CD4-positive, alpha-beta T cell treated with Interleukin-6 at 100 ng/mL for 8 hours (primary cell): ENCODE measurements at places on chromosomes 11 and 22.

DNA sequence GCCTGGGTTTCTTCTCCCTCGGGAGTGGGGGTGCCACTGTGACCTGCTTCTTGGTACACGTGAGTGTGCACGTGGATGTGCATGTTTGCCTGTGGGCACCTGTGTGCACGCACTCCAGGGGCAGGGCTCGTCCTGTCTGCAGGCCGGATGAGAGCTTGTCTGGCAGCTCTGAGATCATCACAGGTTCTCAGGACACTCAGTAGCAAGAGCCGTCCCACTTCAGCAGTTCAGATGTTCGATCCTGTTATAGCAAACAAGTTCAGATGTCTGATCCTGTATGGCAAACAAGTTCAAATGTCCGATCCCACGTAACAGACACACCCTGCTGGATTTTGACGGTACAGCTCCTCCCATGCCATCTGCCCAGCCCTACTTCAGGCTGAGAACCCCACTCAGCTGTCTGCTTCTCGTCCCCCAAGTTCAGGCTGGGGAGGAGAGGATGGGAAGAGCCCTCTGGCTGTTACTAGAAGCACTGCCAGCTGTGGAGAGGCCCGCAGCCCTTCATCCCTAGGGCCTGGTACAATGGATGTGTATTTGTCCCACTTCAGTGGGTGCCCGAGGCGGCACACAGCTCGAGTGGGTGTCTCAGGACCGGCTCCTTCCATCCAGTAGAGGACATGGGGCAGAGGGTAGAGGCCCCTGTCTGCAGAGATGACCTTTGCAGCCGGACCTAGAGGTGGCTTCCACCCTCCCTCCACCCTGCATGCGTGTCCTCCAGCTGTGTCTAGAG lies 1126.9 kb downstream of the BRD1 start:
- no peak for DNase-seq

- DNase-seq = no peak
Measured at GRCh38 chr11:90326647-90327046, 103.8 kb upstream of the CHORDC1 start.

DNA sequence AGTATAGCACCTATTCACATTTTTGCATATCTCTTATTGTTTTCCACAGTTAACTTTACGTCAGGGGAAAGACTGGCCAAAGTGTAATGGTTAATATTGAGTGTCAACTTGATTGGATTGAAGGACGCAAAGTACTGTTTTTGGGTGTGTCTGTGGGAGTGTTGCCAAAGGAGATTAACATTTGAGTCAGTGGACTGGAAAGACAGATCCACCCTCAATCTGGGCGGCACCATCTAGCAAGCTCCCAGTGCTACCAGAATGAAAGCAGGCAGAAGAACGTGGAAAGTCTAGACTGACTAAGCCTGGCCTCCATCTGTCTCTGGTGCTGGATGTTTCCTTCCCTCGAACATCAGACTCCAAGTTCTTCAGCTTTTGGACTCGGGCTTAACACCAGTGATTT lies 1900.7 kb upstream of the RAG2 start:
- DNase-seq = no peak

DNA sequence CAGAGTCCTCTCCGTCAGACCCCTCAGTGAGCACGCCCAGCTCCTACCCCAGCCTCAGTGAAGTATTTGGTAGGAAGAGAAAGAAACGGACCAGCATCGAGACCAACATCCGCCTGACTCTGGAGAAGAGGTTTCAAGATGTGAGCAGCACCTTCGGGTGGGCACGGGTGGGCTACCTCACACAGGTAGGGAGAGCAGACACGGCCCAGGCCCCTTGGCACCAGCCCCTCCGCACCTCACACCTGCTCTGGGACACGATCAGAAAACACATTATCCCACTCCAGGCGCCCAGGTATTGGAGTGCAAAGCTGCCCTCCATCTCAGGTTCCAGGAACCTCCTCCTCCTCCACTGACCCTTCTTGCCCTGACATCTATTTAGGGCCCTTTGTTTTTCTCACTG lies 17.6 kb upstream of the TLCD5 start:
- DNase-seq = no peak

DNA sequence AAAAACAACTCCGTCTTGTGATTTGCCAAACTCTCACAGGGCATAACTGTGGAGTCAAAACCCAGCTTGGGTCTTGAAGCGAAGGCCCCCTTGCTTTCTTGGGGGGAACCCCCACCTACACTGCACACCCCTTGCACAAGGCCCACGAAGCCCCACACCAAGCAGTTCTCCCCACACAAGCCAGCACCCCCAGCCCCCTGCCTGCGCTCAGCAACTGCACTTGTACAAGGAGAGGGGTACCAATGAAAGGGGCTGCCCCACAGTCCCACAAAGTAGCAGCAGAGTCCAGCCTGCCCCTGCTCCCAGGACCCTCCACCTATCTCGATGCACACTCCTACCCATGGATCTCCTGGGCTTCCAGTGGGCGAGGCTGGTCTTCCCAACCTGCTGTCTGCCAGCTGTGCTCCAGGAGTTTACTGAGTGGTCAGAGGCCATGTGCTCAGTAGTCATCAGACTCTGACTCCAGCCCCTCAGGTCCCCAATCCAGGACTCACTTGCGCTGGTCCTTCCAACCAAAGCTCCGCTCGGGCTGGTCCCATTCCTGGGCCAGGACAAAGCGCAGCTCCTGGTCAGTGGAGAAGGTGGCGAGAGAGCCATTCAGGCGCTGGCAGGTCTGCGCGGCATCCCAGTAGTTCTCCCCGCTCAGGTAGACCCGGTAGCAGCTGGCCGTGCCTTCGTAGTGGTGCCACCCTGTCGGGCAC lies 57.7 kb downstream of the DGCR2 start:
- DNase-seq = no peak

DNA sequence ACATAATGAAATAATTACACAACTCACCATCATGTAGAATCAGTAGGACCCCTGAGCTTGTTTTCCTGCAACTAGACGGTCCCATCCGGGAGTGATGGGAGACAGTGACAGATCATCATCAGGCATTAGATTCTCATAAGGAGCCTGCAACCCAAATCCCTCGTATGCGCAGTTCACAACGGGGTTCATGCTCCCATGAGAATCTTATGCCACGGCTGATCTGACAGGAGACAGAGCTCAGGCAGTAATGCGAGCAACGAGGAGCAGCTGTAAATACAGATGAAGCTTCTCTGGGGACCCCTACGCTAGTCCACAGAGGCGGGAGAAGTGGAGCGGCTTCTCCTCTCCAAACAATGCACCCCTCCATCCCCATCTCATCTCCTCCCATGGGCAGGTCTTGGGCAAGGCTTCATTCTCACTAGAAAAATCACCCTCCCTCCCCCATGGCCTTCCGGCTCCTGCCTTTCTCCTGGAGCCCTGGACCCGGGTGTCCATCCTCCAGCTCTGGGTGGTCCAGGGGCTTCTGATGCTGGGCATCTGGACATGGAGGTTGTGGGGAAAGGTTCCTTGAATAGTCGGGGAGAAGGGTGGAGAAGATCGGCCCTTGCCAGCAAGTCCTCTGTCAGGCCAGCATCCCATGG lies 16.2 kb upstream of the RAC2 start:
- no peak for DNase-seq

- no peak for DNase-seq
Measured at GRCh38 chr22:42511401-42511891, 8.2 kb downstream of the RRP7A start.

DNA sequence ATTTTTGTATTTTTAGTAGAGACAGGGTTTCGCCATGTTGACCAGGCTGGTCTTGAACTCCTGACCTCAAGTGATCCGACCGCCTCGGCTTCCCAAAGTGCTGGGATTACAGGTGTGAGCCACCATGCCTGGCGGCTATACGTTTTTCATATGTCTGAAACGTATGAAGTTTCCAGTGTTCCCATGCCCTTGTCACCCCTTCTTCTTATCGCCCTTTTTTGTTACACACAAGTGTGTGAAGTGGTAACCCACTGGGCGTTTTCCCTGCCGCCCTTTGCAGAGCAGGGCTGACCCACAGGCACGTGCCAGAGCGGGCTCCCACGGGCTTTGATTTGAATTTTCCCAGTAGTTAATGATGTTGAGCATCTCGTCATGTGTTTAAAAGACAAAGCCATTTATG lies 17.0 kb downstream of the PIM3 start:
- no peak for DNase-seq

GRCh38 chr22:20833225-20833665 lies 25.4 kb downstream of the PI4KA start:
- no peak for DNase-seq

DNA sequence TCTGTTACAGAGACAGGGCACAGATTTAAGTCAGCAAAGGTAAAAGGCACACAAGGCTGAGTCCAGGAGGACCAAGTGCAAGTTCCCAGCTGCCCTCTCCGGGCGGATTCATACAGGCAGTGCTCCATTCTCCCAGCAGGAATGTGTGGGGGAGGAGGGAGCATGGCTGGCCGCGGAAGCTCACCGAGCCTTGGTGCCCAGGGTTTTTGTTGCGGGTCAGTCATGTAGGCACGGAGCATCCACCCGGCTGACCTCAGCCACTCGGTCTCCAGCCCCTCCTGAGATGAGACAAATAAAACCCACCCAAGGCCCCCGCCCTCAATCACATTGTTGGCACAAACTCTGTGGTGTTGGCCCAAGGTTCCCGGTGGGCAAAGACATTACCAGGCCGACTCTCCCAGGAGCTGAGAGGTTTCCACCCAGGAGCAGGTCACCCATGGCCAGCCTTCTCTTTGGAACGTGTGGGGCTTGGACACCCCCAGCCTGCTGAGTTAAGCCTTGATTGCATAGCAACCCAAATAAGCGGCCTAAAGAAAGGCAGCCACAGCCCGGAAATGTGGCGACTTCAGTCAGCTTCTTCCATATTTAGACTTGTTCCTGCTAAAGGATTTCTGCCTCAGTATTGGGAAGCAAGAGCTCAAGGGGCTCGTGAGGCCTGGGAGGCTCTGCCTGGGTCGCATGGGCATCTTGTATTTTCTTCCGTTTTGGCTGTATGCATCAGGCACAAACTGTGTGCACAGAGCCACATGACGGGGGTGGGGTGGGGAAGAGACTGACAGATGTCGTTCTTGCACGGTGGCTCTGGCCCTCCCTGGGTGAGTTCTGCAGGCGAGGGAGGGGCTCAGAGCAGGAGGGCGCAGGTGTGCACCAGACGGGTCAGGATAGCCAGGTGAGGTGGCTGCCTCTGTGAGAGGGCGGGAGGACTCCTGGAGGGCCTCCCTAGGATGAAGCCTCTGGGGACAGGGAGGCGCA lies 63.0 kb downstream of the ARHGAP8 start:
- no peak for DNase-seq

GRCh38 chr11:95698676-95699557 lies 90.7 kb downstream of the FAM76B start:
- no peak for DNase-seq

DNA sequence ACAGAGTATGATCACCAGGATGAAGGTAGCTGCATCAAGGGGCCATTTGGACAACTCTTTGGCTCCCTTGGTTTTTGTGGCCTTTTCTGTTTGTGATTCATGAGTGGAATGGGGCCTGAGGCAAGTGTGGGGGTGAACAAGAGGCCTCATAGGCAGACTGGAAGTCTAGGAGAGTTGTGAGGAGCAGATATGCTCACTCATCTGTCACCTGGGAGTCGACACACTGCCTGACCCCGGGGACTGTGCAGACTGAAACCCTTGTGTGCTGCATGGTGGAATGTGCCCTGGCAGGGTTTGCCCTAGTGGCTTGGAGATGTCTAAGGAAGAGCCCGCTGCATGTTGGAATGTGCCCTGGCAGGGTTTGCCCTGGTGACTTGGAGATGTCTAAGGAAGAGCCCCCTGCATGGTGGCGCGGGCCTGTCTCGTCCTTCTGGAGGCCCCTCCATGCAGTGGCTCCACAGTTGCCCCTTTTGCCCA lies 60.0 kb downstream of the MED15 start:
- no peak for DNase-seq

DNA sequence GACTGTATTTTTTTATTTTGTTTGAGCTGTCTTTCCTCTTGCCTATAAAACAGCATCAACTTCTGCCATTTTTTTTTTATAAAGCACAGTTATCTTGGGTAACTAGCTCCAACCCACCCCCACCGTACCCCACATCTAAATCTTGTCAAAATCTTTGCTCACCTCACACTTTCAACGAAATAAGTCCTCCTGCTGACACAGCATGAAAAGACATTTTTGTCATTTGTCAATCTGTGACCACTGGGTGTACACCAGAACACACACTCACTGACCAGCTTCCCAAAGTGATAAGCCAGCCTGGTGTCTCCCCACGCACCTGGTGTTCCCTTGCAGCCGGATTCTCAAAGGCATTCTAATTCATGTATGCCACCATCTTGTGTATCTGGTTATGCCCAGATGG lies 1.7 kb upstream of the TECTA start:
- DNase-seq = no peak

DNA sequence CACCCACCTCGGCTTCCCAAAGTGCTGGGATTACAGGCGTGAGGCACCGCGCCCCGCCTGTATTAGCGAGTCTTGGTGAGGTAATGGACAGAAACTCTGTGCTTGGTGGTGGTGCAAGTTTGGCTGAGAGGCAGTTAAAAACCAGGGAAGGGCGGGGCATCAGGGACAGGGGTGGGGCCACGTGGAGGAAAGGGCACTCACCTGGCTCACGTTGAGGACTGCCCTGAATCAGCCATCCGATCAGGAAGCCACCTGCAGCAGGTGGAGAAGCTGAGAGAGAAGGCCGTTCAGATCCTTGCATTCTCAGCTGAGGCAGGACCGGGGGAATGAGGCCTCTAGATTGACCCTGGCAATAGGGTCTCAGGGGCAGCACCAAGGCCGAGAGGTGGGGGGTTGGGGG lies 12.1 kb upstream of the CHRM1 start:
- DNase-seq = no peak

- no peak for DNase-seq
Measured at GRCh38 chr11:64590763-64591221, at the start of gene SLC22A12. TSS of gene SLC22A12 (plus strand) at chr11:64591220. CDS start at chr11:64591557, 337 bp downstream.

DNA sequence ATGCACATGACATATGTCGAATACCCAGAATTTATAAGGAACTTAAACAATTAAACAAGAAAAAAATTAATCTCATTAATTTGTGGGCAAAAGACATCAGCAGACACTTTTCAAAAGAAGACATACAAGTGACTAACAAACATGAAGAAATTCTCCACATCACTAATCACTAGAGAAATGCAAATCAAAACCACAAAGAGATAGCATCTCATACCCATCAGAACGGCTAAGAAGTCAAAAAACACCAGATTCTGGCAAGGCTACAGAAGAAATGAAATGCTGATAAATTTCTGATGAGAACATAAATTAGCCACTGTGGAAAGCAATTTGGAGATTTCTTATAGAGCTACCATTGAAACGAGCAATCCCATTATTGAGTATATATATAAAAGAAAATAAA lies 210.6 kb upstream of the LUZP2 start:
- DNase-seq = no peak
